ENCODE measurements at places on chromosomes 1 and 21. TPM values are rescaled to one million over a fixed set of nuclear protein-coding genes. Genes with fewer than 3 reads are reported as not detected.

NUP210L gene
- total RNA-seq: 0.14 TPM

KPRP gene
- total RNA-seq: not detected

GJA8 gene
- not detected for total RNA-seq

LRRC7 gene
- not detected for total RNA-seq

EVA1C gene
- 8.5 TPM for total RNA-seq

OLIG2 gene
- total RNA-seq: not detected
